RPMI7951 (cell line): ENCODE measurements at places on chromosomes 13 and 19. TPM values are rescaled to one million over a fixed set of nuclear protein-coding genes. Genes with fewer than 3 reads are reported as not detected.

ZNF418 gene
- total RNA-seq: 2.1 and 3.1 TPM in 2 replicates

GIPC3 gene
- 0.49 and 0.96 TPM in 2 replicates for total RNA-seq

GRCh38 chr13:99555149-99555548 is 53.9 kb downstream of the TM9SF2 start:
- no peak for DNase-seq

PNMA8A gene
- total RNA-seq: 0.20 TPM in 1 of 2 replicates, not detected in the other
